Esophagus squamous epithelium (tissue), 5 donors: ENCODE measurements at places on chromosomes 3 and 15.

DNA sequence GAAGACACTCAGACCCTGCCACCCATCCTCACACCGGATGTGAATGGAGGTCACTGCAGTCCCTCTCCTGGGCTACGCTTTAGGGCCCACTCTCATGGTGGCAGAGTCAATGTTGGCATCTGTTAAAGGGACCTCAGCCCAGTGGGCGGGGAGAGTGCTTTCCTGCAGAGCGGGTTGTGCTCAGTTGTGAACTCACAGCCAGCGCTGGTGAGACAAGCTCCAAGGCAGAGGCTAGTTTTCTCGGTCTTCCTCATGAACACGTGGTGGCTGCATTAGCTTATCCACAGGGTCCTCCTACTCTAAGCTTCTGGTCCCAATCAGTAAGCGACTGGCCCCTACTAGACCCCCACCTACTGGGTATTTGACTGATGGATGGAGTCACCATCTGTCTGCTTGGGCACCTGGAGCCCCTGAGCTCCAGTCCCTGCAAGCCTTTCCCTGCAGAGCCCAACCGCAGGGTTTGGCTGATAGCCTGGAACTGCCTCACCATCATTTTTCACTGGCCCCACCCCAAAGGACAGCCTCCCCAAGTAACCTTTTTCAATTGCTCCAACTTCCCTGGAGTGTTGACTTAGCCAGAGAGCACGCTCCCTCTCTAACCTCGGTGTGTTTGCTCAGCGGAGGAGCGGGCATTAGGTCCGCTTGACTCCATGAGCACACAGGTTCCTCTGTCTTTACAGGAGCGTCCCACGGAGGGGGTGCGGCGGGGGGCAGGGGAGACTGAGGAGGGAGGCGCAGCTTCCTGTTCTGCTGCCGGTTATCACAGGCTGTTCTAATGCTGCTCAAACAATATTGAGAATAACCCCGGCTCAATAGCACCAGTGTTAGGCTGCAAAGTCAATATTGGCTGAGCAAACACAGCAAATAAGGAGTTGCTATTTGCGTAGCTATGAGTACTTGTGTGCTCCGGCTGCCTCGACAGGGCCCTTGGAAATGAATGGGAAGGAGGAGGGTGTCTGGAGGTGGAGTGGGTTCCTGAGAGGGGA is 141.7 kb downstream of the RPLP1 start:
- DNase-seq: no peak

DNA sequence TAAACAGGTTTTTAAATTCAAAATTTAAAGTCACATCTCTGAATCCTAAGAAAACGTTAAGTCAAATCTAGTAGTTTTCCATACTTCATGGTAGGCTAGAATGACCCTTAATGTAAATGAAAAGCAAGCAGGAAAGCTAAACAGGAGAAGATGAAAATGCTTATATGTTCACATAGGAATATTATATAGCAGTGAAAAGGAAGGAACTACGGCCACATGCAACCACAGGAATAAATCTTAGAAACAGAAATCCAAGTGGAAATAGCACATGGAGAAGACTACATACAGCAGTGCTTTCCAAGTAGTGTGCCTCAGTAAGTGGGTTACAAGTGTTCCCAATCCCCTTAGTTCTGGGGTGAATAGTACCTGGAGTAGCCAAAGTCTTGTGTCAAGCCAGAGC is 296.2 kb downstream of the FHIT start:
- no peak for DNase-seq

DNA sequence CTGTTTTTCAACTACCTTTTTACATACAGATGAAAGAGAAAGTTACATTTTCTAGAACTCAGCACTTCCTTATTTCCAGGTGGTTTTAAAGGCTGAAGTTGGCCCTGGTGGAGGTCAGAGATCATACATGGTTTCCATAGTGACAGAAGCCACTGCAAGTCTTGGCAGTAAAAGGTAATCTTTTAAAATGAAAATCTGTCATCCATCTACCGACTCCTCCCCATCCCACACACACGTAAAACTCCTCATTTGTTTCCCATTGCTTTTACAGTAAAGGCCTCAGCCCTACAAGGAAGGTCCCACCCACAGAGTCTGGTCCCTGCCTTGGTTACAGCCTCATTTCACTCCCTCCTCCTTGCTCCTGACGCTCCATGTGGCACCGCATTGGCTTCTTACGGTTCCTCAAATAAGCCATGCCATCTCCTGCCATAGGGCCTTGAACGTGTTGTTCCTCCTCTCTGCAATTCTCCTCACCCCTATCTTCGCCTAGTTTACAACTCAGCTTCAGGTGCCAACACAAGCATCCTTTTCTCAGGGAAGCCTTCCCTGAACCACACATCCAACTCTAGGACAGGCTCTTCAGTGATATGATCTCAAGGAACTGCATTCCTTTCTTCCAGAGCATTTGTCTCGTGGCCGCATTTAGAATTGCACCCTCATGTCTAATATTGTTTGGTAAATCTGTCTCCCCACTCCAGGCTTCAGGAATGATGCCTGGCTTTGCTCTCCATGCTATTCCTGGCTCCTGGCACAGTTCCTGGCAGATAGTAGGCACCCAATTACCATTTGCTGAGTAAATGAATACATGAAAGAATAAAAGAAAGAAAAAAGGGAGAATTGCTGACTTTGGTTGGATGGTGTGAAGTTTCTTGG is 2.6 kb downstream of the CYP19A1 start:
- no peak for DNase-seq

DNA sequence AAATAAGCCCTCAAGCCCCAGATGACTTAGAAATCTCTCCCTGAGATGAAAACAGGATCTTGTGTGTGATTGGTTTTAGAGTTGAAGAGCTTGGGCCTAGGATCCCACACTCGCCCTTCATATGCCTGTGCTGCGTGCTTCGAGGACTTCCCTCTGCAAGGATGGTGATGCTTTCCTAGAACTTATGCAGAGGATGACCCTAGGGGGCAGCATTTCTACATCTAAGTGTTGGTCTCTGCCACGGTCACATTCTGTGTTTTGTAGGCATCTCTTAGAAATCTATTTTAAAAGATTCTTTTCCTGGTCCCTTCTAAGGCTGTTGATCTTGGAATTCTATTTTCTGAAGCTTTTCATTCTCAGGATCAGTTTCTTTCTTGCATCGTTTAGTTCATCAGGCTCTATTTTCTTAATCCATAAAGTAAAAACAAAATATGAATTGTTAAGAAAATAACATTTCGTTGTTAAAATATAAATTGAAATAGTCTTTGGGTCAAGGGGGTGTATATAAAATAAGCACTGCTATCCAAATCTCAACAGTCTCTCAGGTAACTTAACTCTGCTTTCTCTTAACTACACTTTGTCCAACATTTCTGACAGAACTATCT is 45.7 kb downstream of the WDR76 start:
- no peak for DNase-seq

DNA sequence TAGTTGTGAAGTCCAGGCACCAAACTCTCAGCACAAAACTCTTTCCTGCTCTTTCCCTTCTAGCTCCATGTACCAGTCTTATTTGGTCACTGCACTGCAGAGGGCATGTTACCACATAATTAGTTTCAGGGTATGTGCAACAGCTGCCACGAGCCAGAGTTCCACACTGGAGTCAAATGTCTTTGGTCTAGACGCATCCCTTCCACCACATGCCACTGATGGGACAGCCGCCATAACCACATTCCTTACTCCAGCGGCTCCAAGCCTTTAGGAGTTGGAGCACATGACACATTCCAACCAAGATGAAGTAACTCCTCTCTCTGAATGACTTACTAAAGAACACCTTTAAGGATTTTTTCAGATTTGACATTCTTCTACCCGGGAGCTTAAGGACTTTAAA is 153.4 kb downstream of the ERC2 start:
- no peak for DNase-seq

- DNase-seq: no peak
These were observed 110.2 kb upstream of the EPHA3 start for GRCh38 chr3:88997260-88997659.

DNA sequence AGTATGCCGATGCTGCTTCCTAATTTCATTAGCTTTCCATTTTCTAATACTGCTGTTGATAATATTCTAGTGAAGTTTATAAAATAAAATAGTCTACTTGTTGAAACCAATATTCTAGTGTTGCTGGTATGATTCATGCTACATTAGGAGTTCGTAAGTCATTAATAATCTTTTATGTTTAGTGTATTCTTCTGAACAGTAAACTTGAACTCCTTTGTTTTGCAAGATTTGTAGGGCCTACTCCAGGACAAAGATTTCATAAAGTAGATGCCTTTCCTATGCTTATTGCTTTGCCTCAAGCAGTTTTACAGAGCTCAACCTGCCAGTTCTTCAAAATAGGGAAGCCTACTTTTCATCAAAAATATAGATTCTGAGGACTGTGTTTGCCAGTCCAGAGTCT is 111.5 kb downstream of the RSRC1 start:
- no peak for DNase-seq

DNA sequence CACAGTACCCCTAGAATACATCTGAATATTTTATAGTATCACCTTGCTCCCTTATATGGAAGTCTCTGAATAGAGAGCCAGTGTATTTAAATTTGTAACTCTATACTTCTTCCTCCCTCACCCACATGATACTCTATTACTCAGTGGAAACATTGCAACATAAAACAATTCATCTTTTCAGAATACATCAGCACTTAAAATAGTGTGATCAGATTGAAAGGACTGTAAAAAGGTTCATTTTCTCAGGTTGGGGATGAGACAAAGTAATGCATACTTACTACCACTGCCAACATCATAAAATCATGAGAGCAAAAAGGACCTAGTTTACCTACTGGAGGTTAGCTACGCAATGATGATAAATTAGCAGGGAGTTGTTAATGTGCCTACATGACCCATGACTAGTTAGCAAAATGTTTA is 13.8 kb upstream of the THRB start:
- DNase-seq: no peak

- no peak for DNase-seq
These were observed 40.2 kb downstream of the IDH2 start for GRCh38 chr15:90062023-90062442.

DNA sequence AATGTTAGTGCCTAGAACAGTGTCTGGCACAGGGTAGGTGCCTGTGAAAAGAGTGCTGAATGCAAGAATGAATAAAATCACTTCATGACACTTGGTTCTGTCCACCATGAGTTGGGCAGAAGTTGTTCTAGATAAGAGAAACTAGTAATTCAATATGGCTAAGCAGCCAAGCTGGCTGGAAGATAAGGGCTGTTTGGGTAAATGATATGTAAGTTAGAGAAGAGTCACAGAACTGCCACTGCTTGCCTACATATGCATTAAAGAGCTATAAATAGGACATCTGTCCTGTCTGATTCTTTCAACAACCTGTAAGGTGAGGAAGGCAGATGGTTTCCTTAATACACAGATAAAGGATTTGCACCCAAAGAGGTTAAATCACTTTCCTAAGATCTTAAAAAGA is 13.1 kb downstream of the MTMR10 start:
- DNase-seq: no peak

GRCh38 chr15:55353025-55353424 is 34.0 kb downstream of the PIGB start:
- no peak for DNase-seq

DNA sequence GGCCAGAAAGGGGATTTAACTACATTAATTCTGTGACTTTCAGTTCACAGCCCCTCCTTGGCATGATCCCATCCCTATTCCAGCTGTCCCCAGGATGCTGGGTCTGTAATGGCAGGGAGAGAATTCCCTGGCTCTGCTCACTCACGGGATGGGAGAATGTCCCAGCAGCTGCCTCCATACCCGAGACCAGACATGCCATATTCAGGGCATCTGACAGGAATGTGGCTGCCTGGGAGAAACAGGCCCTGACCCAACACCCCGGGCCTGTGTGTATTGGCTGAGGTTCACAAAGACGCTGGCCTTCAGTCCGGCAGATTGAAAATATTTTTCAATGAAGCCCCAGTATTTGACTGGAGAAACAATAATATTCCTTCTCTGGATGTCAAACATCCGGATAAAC is 83.6 kb upstream of the SMAD3 start:
- DNase-seq: no peak

- DNase-seq: no peak
These were observed 659.3 kb upstream of the ARRDC4 start for GRCh38 chr15:97301166-97301565.

DNA sequence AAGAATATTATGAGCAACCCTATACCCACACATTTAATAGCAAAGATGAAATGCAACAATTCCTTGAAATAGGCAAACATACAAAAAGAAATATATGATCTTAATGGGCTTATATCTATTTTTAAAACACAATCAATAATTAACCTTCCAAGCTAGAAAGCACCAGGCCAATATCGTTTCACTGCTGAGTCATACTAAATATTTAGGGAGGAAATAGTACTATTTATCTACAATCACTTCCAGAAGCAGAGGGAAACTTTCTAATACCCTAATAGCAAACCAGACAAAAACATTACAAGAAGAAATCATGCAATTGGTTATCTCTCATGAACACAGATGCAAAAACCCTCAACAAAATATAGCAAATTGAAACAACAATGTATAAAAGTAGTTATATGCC is 207.8 kb downstream of the MTHFS start:
- DNase-seq: no peak

GRCh38 chr3:177692304-177692975 is 495.2 kb upstream of the TBL1XR1 start:
- no peak for DNase-seq

DNA sequence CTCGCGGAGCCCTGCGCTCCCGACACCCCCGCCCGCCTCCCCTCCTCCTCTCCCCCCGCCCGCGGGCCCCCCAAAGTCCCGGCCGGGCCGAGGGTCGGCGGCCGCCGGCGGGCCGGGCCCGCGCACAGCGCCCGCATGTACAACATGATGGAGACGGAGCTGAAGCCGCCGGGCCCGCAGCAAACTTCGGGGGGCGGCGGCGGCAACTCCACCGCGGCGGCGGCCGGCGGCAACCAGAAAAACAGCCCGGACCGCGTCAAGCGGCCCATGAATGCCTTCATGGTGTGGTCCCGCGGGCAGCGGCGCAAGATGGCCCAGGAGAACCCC is 464 bp downstream of the SOX2 start:
- DNase-seq: no peak

GRCh38 chr3:64152676-64153466 is 72.4 kb downstream of the PRICKLE2 start:
- no peak for DNase-seq

GRCh38 chr3:50221051-50221410 is 15.0 kb upstream of the GNAI2 start:
- DNase-seq: no peak

GRCh38 chr3:12643010-12643380 is 20.9 kb downstream of the RAF1 start:
- no peak for DNase-seq

GRCh38 chr15:96582473-96582872 is 252.0 kb downstream of the NR2F2 start:
- no peak for DNase-seq

- no peak for DNase-seq
These were observed 39.0 kb downstream of the CD200R1L start for GRCh38 chr3:112807685-112808084.

- no peak for DNase-seq
These were observed 35.6 kb downstream of the MAP1A start for GRCh38 chr15:43552986-43553385.

GRCh38 chr3:55721716-55722484 is 234.8 kb upstream of the WNT5A start:
- DNase-seq: no peak

GRCh38 chr3:181693280-181693679 is 18.4 kb upstream of the SOX2 start:
- DNase-seq: no peak

GRCh38 chr3:71813704-71814103 is 28.8 kb upstream of the PROK2 start:
- no peak for DNase-seq
